ENCODE measurements at places on chromosomes 16 and 17. TPM values are rescaled to one million over a fixed set of nuclear protein-coding genes. Genes with fewer than 3 reads are reported as not detected.

DNA sequence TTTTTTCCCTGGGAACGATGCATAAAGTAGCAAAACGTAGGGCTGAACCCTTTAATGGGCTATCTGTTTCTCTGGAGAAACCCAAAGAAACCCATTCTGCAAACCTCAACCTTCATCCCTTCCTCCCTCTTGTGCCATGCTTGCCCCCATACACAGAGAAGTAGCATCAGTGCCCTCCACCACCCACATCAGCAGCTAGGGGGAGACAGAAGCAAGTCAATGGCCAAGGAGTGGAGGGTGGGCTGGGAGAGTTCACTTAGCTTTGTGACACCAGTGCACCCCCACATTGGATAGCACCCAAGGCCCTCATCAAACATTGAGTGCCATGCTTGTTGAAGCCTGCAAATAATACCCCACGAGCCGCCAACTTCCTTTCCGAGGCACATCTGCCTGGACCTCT is 282.4 kb downstream of the ABCC12 start:
- no peak for DNase-seq

DNA sequence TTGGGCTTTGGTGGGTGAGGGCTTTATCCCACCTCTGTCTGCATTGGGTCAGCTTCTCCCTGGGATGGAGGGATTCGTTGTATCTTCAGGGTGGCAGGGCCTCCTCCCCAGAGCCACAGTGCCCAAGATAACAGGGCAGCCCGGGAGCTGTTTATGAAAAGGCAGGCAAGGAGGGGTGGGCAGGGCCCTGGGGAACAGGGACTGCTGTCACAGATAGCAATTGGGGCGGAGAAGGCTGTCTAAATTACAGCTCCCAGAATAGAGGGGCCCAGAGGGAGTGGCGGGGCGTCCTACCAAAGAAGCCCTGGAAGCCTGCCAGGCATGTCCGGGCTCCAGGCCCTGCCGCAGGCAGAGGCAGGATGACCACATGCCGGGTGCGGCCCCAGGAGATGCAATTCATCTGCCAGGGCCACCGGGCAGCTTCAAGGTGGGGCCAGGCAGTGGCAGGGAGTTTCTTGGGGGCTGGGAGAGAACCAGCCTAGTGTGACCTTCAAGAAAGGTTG is 18.8 kb upstream of the PHOSPHO1 start:
- DNase-seq, result no peak

DNA sequence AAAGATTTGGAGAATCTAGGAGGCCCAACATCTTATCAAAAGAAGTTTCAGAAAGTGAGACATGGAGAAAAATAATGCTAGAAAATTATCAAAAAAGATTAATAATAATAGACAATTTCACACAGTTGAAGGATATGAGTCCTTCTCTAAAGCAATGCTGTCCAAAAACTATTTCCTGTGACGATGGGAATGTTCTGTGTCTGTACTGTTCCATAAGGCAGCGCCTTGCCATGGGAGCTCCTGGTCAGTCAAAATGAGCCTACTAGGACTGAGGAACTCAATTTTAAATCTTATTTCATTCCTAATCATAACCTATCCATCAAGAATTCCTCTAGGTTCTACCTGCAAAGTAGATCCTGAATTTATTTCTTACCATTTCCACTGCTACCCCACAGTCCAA is 49.0 kb downstream of the CACNG1 start:
- DNase-seq, result no peak

DNA sequence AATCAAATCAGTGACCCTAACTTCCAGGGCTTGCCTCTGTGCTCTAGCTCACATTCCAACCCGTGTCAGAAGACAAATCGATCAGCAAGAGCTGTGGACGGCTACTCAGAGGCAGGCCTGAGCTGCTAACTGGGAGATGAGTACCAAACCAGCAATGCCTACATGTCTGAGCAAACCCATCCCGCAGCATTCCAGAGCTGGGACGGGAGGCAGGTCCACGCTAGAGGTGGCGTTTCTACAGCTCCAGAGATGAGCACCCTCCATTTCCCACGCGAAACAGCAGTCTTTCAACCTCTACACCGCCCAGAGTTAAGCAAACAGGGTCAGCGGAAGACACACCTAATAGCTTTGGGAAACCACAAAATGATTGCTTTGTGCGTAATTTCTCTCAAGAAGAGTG is 6.5 kb downstream of the NXN start:
- no peak for DNase-seq

GRCh38 chr17:7078711-7079110 is 1.3 kb downstream of the CLEC10A start:
- no peak for DNase-seq

- peak; percentile 60 for DNase-seq
These were observed 8.9 kb upstream of the GALK1 start for GRCh38 chr17:75773808-75774470.

GRCh38 chr16:2388875-2389433 is 40.3 kb upstream of the CCNF start:
- DNase-seq, result no peak

DNA sequence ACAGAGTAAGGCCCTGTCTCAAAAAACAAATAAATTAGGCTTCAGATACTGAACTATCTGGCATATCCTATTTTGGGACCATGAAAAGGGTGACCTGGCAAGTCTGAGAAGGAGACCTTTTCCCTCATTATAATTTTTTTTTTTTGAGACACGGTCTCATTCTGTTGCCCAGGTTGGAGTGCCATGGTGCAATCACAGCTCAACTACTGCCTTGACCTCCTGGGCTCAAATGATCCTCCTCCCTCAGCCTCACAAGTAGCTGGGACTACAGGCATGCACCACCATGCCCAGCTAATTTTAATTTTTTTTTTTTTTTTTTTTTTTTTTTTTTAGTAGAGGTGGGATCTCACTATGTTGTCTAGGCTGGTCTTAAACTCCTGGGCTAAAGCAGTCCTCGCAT is 37.3 kb downstream of the PLCG2 start:
- DNase-seq, result no peak

GRCh38 chr16:6114691-6115090 is 1017.1 kb upstream of the EEF2KMT start:
- no peak for DNase-seq

DNA sequence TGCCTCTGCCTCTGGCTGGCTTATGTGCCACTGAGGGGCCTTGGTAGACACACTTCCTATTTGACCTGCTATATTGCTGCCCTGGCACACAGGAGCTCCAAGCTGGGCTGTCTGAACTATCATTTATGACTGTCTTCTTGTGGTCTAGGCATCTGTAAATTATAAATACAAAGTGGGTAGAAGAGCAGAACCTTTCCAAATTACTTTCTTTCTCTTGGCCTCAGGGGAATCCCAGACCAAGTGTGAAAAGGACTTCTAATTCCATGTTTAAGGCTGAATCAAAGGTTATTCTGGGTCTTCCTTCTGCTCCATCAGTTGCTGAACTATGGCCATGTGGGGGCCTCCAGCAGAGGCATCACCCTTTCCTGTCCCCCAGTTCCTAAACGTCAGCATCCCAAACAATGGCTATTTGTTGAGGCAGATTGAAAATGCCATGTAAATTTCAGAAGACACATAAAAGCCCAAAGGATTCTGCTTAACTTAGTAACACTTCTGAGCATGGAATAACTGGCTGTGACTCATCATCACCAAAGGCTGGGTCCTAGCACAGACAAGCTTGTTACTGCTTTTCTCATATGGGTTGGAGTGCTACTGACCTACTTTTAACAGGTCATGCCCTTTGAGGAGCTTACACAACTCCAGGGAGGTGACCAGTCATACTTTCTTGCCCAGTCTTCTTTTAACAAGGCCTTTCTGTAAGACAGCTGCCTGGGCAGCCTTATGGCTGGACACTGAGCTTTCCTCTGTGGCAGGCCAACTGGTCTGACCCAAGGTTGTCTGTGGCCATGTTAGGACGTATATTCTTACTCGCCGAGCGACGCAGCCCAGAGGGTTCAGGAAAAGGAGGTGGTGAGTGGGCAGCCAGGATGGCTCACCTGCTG is 154.8 kb downstream of the VPS53 start:
- no peak for DNase-seq

GRCh38 chr17:4480929-4481898 is 17.5 kb upstream of the SPNS2 start:
- no peak for DNase-seq

GRCh38 chr16:12406158-12406557 is 397.5 kb downstream of the CPPED1 start:
- no peak for DNase-seq

DNA sequence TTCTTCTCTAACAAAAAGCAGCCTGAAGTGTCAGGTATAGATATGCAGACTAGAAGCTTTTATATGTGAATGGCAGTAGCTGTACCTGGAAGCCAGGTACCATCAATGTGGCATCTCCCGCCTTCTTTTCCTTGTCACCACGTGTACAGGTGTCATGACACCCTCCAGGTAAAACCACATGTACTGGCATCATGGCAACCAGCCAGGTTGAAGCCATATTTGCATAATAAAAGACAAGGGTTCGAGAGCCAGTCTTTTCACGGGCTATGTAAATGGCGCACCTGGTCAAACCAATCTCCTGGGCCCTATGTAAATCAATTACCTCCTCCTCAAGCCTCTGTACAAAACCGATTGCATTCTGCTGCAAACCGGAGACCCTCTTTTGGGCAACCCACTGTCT is 541.3 kb downstream of the CDH11 start:
- DNase-seq, result no peak

- DNase-seq, result no peak
These were observed 3.6 kb upstream of the HS3ST3B1 start for GRCh38 chr17:14297161-14297851.

GRCh38 chr17:78908426-78908825 is 5.4 kb upstream of the CEP295NL start:
- no peak for DNase-seq

DNA sequence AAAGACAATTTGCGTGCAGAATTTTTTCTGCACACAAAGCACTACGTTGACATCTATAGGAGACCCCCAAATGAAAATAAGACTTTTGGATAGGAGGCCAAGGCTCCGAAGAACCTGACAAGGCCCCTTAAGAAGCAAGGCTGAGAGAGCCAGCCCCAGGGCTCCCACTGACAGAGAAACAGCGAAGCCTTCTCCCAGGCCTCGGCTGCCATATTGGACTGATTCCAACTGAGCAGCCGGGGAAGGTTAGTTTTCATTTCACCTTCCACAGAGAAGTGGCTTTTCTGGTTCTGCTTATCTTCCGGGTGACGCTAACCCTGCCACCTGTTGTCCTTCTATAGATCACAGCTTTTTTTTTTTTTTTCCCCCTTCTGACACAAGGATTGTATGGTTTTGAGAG is 356.7 kb downstream of the SOX9 start:
- DNase-seq, result no peak

- DNase-seq, result no peak
These were observed 115.7 kb upstream of the IRX3 start for GRCh38 chr16:54402270-54402669.

GRCh38 chr17:19720631-19721426 is 4.4 kb upstream of the SLC47A2 start:
- no peak for DNase-seq

DNA sequence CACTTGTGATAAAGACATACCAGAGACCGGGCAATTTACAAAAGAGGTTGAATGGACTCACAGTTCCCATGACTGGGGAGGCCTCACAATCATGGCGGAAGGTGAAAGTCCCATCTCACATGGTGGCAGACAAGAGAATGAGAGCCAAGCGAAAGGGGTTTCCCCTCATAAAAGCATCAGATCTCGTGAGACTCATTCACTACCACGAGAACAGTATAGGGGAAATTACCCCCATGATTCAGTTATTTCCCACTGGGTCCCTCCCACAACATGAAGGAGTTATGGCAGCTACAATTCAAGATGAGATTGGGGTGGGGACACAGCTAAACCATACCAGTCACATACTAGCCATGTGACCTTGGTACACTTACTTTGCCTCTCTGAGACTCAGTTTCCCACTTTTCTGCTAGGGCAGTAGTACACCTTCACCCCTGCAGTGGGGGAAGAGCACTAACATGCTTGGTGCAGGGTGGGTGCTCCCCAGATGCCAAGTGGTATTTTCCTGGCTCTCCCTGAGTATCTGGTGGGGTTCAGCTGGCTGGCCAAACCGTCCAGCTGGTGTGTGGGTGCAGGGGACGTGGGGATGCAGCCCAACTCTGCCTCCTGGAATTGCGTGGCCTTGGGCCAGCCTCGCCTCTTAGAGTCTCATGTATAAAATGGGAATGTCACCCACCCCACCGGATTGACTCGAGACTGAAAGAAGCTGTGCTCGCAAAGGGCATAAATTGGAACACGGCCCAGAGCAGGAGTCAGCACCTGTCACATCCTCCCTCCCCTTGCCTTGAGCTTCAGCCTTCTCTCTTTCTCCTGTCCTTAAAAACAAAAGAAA is 364.1 kb downstream of the CPPED1 start:
- no peak for DNase-seq

GRCh38 chr16:65843941-65844340 is 522.5 kb upstream of the CDH5 start:
- DNase-seq, result no peak

DNA sequence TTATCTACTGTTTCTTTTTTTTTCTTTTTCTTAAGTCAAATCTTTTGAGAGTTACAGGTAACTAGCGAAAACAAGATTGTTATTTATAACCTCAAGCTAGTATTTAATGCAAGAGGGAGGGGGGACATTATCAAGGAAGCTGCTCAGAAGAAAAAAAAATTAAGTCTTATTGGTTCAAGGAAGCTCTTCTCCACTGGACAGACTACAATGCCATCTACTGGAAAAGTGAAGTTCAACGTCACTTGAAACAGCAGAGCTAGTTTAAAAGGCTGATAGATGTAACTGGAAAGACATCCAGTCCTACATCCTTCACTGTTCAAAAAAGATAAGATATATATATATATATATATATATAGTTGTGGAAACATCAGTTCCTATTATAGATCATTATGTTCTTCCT is 418.0 kb upstream of the PSMD7 start:
- DNase-seq, result no peak

- no peak for DNase-seq
These were observed 6.7 kb downstream of the SDR42E1 start for GRCh38 chr16:82004601-82005000.

GRCh38 chr17:58531661-58532554 is 17.5 kb upstream of the MTMR4 start:
- peak; percentile 71 for DNase-seq

- no peak for DNase-seq
These were observed 13.7 kb upstream of the CDIPT start for GRCh38 chr16:29876594-29877249.

GRCh38 chr17:6427279-6427781 is 7.6 kb downstream of the AIPL1 start:
- no peak for DNase-seq

GRCh38 chr17:55114283-55114682 is 145.7 kb downstream of the STXBP4 start:
- no peak for DNase-seq

GRCh38 chr17:73798111-73798748 is 154.0 kb upstream of the SDK2 start:
- no peak for DNase-seq

The PPM1E gene
- 0.22 TPM for total RNA-seq

The MRM1 gene
- total RNA-seq, result 5.6 TPM

The ZNF287 gene
- 8.9 TPM for total RNA-seq

The KRT40 gene
- not detected for total RNA-seq

The KREMEN2 gene
- not detected for total RNA-seq

The CDR2L gene
- total RNA-seq, result 11.5 TPM

The TBC1D3D gene
- not detected for total RNA-seq

The TBC1D3I gene
- 0.36 TPM for total RNA-seq

The RNF213 gene
- 178 TPM for total RNA-seq

The GNAO1 gene
- total RNA-seq, result 7.9 TPM
